ENCODE measurements at places on chromosomes 11 and 22.

GRCh38 chr11:33608386-33608785 is 92.2 kb downstream of the C11orf91 start:
- no peak for DNase-seq

- no peak for DNase-seq
Observed at GRCh38 chr11:33182246-33182878, 21.1 kb upstream of the CSTF3 start.

DNA sequence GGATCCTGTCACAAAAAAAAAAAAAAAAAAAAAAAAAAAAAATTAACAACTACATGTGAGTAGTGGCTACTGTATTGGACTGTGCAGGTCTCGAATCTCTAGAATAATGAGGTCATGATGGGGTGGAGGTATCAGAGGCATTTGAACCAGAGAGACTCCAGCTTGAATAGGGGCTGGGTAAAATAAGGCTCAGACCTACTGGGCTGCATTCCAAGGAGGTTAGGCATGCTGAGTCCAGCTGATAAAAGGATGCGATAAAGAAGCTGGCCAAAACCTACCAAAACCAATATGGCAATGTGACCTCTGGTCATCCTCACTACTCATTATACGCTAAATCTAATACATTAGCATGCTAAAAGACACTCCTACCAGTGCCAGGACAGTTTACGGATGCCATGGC is 5.9 kb upstream of the PACSIN3 start:
- DNase-seq = no peak

- DNase-seq = no peak
Observed at GRCh38 chr11:122105044-122105758, 10.8 kb downstream of the BLID start.

DNA sequence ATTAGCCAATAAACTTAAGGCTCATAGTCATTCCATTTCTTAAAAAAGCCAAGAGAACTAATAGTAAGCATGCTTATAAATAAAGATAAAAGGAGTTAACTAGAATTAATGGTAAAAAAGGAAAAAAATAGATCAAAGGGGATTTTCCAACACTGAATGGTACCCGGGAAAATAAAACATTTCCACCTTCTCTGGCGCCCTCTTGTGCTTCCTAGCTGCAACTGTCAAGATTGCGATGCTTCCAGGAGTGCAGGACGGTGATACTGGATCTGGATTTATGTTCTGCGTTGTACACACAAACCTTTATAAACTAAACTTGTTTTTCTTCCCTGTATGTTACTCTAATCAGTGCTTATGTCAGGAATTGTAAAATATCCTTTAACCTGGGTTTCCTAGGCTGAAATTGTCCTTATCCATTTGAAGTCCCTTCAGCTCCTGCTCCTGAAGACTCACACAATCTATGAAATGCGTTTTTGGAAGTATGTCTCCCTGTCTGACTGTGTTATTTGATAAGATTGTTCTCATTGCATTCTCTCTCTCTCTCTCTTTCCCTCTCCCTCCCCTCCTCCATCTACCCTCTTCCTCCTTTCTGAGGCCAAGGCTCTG is 9.6 kb upstream of the HTATIP2 start:
- DNase-seq = no peak

DNA sequence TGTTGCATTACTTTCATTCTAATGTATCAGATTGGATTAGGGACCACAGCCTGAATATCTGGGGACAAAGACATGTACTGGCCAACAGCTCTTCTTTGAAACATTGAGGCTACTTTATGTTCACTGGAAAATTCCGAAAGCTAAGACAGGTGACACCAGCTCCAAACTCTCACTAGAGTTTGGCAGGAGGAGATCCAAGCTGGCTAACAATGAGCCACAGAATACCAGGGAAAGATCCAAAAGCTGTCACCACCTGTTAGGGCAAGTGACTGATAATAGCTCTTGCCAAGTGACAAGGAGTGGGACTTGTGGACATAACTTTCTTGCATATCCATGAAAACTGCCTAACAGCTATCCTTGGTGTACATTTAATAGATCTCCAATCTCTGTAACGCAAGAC is 333.3 kb downstream of the TTC28 start:
- no peak for DNase-seq

DNA sequence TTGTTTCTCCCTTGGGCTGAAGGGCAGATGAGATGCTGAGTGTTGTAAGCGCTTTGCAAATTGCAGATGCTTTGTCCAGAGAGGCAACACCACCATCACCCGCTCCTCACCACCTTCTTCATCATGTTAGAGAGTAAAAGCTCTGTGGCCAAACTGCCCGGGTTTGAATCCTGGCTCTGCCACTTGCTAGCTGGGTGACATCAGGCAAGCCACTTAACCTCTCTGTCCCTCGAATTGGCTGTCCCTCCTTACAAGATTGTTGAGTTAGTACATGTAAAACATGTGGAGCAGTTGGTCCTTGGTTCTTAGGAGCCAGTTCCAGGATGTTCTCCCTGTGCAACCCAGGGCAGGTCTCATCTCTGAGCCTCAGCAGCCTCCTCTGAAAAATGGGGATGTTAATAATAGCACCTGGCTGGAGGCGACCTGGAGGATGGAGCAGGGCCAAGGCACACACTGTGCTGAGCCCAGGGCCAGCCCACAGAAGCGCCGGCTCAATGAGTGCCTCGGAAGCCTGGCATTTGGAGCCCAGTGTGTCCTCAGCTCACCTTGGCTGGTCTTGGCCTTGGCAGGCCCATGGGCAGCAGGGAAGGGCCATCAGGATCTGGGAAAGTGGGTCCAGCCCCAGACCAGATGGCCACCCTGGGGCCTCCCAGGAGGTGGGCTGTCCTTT is 10.5 kb downstream of the C11orf86 start:
- DNase-seq = no peak

DNA sequence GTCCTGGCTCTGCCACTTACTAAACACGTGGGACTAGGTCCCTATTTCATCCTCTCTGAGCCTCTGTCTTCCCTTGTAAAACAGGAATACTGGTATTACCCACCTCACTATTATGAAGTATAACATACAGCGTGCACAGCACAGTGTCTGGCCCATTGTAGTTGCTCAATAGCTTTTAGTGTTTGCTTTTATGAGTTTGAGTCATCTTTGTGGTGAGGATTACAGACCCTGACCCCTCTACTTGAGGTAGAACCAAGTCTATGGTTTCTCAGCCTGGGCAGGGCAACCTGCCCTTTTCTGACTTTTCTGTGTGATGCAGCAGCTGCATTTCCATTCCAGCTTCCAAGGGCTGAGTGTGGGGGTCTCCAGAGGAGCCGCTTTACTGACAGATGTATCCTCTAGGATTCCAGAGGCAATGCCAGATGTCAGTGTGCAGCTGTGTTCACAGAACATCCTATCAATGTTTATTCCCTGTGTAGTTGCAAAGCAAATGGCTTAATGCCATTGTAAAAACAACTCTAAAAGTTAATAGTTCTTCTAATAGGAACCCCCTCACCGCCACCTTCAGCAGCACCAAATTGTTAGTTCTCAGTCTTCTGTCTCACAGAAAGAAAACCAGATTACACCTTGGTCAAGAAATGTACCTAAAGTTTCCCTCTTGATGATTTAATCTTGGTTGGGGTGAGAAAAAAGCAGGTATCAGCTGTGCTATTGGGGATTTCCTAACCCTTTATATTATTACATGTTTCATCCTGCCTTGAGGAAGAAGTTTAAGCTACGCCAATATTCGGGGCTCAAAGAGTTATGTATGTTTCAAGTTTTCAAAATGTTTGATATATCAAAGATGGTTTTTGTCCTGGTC is 16.8 kb downstream of the PRR5L start:
- no peak for DNase-seq

DNA sequence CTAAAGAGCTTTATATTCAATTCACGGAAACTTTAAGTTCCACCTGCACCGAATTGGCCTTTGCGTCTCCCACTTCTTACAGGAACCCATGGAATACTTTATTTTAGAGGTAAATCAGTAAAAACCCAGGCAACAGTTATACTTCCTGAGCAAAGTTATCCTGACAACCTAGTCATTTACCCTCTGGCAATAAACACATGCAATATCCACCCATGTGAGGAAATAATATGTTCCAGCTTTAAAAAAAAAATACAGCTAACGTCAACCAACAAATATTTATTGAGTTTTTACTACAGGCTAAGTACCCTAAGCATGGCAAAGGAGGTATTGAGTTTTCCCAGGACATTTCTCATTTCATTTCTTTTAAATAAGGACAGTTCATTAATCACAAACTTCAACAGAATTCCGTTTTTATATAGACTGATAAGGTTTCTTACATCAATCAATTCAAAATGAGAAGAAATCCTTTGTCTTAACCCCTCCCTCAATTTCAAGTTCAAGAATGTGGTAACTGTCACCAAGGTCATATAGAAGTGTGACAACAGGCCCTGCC is 38.3 kb upstream of the CCDC34 start:
- no peak for DNase-seq

DNA sequence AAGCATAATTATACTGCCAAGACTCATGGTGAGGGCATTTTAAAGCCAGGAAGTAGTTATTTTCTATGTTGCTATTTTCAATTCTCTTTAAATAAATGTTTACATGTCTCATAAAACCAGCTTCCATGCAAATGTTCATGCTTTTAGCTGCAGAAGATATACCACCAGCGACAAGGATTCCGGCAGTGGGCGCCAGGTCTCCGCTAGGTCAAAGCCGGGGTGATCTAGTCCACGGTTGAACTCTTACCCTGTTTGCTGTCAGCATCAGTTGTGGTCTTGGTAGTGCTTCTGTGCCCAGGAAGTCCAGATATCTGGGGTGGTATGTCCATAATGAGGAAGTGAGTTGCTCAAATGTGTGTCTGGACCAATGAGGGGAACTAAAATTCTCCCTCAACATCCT is 265.7 kb downstream of the BRD1 start:
- no peak for DNase-seq

- DNase-seq = no peak
Observed at GRCh38 chr22:19864538-19865106, 9.9 kb upstream of the GNB1L start.

- DNase-seq = no peak
Observed at GRCh38 chr11:114068327-114068726, 8.8 kb downstream of the ZBTB16 start.

- no peak for DNase-seq
Observed at GRCh38 chr11:593347-593746, 17.1 kb downstream of the PHRF1 start.

GRCh38 chr22:40392618-40393017 is 22.2 kb downstream of the SGSM3 start:
- DNase-seq = no peak

DNA sequence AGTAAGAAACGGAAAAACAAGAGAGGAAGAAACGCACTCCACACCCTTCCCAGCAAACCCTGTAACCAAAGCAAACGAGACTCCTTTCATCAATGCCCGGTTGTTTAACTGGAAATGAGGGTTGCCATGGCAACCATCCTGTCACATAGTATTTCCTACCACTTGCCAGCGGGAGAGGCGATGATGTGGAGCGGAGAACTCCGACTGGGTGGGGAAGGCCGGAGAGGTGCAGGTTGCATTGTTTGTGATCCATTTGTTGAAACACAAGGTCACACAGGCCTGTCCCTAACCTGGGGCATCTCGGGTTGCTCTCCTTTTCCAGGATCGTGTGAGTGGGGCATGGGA is 609.9 kb downstream of the BUD13 start:
- no peak for DNase-seq

- no peak for DNase-seq
Observed at GRCh38 chr11:1064167-1064566, 10.5 kb upstream of the MUC2 start.

DNA sequence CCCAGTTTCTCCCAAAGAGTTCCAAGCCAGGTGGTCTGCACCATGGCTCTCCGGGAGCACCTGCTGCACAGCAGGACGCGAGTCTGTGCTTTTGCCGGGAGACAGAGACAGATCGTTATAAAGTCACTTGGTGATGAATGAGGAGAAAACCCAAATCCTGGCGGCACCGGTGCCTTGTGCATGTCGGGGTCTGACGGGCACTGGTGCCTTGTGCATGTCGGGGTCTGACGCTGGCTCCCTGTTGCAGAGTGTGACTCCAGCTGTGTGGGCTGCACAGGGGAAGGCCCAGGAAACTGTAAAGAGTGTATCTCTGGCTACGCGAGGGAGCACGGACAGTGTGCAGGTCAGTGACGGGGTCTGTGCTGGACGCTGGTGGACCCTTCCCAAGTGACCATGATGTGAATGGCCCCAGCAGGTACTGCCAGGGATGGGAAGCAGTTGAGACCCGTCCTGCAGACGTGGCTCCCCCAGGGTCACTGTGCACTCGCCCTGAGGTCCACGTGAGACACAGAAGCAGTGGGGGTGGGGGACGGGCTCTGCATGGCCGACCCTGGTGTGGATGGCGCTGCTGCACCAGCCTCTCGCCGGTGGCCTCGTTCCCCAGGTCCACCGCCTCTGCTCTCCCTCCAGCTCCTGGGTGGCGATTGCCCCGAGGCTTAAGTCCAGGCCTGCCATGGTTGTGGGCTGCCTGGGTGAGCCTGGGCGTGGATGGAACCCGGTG is 5.8 kb downstream of the CRELD2 start:
- DNase-seq = no peak

DNA sequence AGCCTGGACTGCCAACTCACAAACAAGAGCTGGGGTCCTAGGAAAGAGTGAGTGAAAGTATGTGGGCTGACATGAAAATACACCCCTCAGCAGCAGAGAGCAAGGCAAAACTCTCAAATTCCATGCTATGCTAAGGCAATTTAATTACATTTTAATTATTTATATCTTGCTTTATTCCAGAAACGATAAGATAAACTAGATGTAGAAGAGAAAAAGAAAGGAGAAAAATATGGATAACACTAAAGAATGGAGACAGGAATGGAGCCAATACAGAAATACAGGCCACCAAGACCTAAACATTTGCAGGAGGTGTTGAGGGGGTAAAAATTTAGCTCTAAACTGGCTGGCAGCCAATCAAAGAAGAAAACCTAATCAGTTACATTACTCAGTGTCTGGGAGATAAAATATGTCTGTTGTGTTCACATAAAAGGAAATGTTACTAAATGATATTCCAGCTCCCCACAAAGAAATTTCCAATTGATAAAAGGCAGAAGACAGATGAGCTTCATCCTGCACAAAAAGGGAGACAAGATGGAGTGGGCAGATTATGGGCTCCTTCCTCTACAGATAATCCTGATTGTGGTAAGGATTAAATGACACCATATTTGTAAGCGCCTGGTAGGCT is 223.5 kb upstream of the BLID start:
- no peak for DNase-seq

DNA sequence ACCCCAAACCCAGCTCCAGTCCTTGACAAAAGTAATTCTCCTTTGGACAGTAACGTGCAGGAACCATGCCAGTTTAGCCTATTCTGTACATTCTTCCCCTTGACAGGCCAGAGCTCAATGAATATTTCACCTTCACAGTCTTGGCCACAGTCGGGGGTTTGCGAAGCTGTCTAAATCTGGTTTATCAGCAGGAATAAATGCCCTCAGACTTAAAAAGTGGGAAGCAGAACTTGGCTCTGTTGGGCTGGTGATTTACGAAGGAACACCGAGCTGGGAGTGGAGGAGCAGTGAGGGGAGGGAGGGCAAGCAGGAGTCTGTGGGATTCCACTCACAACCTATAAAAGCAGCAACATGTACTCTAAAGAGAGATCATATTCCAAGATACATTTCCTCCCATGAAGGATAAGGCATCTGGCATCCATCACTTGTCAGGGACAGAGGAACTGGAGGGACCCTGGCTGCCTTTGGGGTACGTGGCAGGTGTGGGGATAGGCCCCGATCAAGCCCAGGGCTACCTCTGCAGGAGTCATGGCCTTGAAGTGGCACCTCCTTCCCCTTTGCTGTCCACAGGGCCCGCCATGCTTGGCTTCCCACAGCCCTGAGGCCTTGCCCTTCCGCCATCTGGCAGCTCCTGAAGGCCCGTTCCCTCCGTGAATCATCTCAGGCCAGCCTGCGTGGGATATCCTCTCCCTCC is 154.3 kb downstream of the ADAMTS15 start:
- no peak for DNase-seq

GRCh38 chr11:111177037-111177871 is 68.3 kb upstream of the POU2AF2 start:
- DNase-seq = no peak

GRCh38 chr11:131710511-131710910 is 340.1 kb downstream of the NTM start:
- DNase-seq = no peak

Measured in activated CD4-positive, alpha-beta T cell treated with anti-CD3 and anti-CD28 coated beads for 24 hours (primary cell).